ENCODE measurements at places on chromosomes 1 and 21.

DNA sequence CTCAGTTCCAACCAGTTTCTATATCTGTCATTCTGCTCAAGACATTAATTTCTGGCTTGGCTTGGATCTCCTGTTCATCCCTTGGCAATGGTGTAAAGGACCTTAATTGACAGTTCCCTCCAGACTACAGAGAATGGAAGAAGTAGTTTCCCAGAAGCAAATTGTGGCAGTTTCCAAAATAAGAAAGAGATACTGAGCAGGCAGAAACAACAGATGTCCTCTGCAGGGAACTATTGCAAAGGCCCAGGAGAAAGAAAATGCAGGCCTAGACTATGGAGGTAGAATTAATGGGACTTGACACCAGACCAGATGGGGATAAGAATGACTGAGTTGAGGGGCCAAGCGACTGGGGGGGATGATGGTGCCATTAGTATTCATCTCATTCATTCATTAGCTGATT lies 6.1 kb upstream of the AK2 start:
- DNase-seq = no peak

- no peak for DNase-seq
Observed at GRCh38 chr21:16116069-16116468, 386.3 kb downstream of the USP25 start.

DNA sequence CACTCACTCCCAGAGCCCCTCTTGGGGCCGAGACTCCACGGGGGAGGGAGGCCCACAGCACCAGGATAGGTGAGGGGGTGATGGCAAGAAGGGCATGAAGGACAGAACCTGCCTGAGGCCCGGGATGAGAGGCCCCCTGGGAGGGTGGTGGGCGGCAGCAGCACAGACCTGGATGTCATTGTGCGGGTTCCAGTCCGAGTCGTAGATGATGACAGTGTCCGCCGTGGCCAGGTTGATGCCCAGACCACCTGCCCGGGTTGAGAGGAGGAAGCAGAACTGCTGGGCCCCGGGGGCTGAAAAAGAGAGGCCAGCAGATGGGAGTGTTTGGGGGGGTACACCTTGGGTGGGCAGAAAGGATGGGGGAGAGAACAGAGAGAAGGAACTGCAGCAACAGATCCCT lies 50.1 kb downstream of the CHD5 start:
- peak; percentile 3 for DNase-seq

- no peak for DNase-seq
Observed at GRCh38 chr21:20730441-20730840, 267.8 kb upstream of the NCAM2 start.

GRCh38 chr1:14263671-14264070 lies 334.8 kb upstream of the KAZN start:
- DNase-seq = no peak

GRCh38 chr1:205328476-205328875 lies 6.9 kb upstream of the NUAK2 start:
- DNase-seq = no peak

DNA sequence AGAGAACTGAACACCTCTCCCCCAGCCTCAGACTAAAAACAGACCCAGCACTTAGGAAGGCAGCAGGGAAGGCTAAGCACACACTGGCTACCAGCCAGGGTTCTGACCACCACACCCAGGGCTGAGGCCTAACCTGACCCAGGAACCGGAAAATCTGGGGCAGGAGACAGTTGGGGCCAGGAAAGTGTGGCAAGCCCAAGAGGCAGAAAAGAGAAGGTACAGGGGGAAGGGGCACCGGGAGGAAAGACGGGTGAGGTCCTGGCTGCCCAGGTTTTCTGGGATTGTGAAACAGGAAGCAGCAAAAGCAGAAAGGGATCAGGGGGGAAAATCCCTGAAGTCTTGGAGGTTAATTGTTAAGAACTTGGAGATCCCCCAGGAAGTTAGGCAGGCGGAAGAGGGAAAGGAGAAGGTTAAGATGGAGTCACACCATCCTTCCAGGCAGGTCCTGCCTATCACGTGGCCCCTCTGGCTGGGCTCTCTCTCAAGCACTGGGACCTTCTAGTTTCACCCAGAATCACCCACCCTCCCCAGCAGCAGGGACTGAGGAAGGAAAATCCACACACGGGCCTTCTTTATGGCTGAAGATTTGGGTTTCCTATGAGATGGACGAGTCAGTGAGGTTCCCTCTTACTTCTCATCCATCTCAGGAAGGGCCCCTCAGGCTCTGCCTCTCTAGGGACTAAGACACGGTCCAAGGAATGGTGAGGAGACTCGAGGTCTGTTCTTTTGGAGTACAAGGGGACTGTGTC lies 2.6 kb downstream of the HDGF start:
- peak; percentile 78 for DNase-seq

- DNase-seq = no peak
Observed at GRCh38 chr1:20983297-20983889, 193.3 kb downstream of the EIF4G3 start.

DNA sequence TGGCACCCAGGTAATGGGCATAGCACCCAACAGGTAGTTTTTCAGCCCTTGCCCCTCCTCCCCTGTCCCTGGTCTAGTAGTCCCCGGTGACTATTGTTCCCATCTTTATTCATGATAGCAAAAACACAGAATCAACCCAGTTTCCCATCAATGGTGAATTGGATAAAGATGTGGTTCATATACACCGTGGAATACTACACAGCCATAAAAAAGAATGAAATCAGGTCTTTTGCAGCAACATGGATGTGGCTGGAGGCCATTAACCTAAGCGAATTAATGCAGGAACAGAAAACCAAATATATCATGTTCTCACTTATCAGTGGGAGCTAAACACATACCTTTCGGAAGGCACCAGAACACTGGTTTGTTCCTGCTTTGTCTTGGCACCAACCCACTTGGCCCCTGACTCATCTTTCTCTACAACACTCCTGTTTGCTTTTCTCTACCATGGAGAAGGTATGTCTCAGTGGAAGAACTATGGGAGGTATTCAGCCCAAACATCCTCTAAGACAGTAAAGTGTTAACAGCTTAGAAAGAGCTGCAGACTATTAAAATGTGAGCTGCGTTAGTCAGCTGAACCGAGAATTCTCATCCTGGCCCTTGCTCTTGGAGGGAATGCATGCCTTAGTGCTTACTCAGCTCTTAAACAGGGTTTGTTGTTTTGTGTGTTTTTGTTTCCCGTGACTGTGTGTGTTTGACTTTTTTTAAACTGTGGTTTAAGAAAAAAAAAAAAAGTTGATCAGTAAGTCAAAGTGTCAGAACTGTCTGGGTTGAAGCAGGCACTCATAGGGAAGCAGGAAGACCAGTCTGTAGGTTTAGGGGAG lies 203.0 kb downstream of the TOMM20 start:
- no peak for DNase-seq

DNA sequence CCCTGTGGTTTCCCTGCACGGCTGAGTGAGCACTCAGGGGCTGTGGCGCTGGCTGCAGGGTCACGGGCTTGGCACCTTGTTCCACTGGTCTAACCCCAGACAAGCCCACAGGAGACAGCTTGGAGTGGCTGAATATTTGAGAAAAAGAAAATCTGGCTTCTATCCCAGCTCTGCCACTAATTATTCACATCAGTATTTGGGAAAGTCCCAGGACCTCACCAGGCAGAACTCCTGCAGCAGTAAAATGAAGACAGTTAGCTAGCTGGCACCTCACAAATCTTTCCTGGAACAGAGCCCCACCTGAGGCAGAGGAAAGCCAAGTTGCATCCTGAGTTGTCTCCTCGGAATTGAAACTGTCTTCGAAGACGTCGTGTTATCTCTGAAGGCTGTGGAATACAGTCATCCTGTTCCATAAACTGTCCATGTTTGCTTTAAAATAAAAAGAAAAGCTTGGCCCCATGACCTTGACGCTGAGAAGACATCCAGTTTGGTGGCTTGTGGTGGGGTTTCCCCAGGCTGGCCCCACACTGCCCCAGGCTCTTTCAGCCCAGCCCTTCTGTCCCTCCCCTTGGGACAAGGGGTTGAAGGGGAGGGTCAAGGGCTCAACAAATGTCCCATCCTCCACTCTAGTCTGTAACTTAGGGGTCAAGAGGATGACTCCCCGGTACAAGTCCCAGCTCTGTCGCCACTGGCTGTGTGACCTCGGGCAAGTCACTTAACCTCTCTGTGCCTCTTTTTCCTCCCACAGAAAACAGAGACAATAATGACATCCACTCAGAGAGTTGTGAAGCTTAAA lies 93.8 kb upstream of the TMPRSS2 start:
- no peak for DNase-seq

- no peak for DNase-seq
Observed at GRCh38 chr1:12406211-12407021, 176.6 kb downstream of the VPS13D start.

DNA sequence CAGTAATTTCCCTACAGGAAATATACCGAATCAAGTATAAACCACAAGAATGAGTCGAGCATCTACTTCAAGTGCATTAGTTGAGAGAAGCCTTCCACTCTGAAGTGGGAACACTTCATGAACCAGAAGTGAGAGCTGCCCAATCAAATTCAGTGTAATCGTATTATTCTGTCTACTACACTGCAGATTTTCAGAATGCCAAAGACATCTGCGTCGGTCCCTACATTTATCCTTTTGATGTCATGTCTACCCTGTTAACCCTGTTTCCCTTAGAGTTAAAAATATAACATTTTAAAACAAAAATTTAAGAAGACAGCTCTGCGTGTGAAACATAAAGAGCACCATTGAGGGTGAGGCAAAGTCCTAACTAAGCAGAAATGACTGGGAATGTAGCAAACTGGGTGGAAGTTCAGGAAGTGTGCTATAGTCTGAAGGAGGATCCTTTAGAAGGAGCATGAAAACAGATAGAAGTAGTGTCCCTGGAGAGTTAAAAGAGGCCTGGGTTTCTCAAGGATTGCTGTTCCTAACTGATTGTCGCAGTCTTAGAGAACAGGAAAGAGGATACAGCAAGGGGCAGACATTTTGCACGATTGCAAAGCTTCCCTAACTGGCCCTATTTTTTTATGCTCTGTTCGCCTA lies 291.2 kb downstream of the PTPRC start:
- DNase-seq = no peak

DNA sequence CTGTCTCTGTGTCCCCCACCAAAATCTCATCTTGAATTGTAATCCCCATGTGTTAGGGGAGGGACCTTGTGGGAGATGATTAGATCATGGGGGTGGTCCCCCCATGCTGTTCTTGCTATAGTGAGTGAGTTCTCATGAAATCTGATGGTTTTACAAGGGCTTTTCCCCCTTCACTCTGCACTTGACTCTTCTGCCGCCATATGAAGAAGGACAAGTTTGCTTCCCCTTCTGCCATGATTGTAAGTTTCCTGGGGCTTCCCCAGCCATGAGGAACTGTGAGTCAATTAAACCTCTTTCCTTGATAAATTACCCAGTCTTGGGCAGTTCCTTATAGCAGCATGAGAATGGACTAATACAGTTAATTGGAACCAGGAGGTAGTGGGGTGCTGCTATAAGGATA lies 137.1 kb upstream of the RAB4A start:
- DNase-seq = no peak

GRCh38 chr1:87231703-87232367 lies 96.8 kb upstream of the LMO4 start:
- no peak for DNase-seq

DNA sequence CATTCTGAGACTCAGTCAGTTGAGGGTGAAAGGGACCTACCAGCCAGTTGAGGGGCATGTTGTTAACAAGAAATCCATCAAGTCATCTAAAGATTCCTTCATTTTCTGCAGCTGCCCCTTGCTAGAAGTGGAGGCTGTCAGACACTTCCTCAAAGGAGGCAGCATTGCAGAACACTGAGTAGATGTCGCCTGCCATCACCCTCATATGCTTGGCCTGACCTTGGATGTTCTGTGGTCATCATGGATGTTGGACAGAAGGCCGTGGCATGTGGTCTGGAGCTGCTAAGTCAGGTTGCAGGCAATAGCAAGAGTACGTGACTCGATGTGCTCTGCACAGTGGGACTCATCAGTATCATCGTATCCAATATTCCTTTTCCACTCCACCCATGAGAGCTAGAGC lies 70.6 kb downstream of the GATAD2B start:
- no peak for DNase-seq

DNA sequence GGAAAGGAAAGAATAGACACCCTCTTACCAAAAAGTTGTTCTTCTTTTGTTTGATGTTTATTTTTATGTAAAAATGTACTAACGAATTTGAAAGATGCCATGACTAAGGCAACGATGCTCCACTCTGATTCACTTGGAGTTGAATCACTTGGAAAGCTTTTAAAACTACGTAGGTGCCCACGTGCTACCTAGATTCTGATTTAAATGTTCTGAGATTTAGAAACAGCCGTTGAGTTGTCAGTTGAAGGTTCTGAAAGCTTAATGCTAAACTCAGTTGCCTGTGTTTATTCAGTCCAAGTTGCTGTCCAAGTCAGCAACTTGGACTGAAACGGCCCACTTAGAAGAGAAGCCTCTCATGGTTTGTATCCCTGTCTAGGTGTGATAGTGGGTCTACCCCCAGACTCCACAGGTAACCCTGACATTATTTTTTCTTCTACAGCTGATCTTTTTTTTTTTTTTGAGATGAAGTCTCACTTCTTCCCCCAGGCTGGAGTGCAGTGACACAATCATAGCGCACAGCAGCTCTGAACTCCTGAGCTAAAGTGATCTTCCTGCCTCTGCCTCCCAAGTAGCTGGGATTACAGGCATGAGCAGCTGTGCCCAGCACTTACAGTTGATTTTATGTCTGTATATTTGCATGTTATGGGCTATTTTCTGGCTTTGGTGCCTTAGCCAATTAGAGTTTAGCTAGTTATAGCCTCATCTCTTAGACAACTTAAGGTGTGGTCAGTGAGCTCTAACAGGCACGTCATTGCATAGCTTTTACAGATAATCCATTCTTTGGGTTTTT lies 1.4 kb upstream of the VAMP4 start:
- DNase-seq = no peak

DNA sequence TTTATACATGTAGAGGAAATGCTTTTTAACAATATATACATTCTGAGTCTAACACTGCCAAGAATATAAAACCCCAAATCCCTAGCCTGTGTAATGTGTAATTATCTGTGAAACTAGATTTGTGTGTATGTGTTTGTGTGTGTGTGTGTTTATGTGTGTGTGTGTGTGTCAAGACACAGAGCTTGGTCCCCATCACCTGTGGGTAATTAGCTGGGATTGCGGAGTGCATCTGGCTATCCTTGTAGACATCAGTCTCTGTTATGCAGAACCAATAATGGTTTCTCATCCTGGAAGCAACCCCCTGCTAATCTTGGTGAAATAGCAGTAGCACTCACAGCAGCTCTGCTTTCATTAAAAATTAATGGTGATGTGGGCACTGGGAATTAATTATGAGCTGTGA lies 26.3 kb upstream of the ST6GALNAC3 start:
- no peak for DNase-seq

GRCh38 chr1:18723701-18724411 lies 93.2 kb downstream of the PAX7 start:
- DNase-seq = no peak

DNA sequence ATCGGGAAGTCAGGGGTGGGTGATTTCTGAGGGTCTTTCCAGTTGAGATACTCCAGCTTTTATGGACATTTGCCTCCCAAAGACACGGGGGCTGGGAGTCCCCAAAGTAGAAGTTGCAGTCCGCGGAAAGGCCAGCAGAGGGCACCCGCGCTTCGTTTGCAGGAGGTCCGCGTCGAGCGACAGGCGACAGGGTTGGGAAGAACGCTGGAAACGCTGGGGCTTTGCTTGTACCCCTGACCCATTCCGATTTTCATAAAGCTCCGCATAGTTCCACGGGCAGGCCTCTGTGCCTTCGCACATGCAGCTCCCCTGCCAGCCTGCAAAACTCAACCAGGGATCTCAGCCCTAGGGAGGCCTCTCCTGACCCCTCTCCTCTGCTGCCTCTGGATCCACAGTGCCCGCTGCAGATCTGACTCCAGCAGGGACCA lies 44.2 kb upstream of the LAPTM5 start:
- DNase-seq = peak; percentile 93

Measured in right cardiac atrium (tissue), 5 donors.